Stimulated activated CD4-positive, alpha-beta T cell treated with anti-CD3 and anti-CD28 coated beads, Interleukin-12 subunit alpha, Interleukin-12 subunit beta, amount 100 ng/mL, for 4 hours (primary cell): ENCODE measurements at places on chromosomes 7 and 10.

DNA sequence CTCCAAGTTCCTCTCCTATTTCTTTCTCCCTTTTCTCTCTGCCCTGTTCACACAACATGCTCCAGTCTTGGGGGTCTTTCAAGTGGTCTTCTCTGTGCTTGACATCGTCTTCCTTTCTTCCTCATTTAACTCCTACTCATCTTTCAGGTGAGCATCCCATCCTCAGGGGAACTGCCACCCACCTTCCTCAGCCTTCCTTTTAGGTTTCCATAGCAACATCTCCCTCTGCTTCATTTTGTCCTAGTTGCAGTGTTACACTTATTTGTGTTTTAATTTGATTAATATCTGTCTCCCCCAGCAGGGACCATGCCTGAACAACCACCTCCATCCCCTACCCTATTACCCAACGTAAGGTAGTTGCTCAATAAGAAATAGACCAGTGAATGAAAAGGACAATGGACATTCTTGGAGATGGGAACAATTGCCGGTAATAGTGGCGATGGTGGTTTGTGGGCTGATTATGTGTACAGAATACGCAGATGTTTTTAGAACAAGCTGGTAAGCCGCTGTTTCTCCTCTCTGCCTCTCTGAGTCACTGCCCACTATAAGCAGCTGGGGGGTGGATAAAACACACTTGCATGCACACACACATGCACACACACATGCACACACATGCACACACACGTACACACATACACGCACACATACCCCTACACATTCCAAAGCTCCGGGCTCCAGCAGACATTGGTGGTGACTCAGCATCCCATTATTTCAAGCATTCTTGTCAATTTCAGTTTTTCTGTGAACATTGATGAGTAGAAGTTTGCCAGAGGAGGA is 251.6 kb downstream of the GATA3 start:
- DNase-seq: no peak

DNA sequence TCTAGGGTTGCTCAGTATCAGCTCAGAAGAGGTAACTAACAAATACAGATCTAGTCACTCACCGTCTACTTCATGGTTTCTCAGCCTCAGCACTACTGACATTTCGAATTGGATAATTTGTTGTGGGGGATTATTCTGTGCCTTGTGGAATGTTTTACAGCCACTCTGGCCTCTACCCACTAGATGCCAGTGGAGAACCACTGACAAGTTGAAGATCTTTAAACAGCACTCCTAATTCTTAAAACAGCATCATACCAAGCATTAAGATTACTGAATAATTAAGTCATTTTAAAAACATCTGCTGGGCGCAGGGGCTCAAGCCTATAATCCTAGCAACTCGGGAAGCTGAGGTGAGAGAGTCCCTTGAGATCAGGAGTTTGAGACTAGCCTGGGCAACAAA is 82.6 kb downstream of the UPF2 start:
- no peak for DNase-seq

- DNase-seq: peak; percentile 22
These were observed 32.4 kb upstream of the CCDC7 start for GRCh38 chr10:32413513-32413912.

DNA sequence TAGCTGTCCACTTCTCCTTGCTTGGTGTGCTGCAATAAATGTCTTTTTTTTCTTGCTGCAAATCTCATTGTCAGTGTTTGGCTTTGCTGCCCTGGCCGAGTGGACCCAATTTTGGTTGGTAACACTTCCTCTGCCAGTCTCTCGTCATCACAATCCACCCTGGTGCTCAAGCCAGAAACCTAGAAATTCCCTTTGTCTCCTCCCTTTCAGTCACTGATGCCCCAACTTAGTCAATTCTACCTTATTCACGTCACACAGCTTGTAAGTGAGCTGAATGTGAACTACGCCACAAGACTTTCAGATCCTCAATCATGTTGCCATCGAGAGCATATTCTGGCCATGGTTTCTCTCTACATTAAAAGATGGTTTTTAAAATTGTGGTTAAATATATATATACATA is 13.0 kb upstream of the FRA10AC1 start:
- no peak for DNase-seq

DNA sequence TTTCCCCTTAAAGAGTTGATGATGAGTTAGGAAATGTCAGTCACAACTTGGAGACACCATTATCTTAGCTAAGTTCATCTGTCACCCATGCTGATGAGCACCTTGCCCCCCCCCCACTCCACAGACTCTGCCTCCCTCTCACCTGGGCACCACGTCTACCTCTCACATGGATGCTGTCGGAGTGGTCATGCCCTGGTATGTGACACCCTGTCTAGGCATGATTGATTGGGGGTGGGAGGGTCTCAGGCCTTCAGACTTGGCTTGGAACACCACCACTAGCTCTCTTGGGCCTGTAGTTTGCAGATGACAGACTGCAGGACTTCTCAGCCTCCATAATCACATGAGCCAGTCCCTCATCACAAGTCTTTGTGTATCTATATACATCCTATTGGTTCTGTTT is 78.0 kb downstream of the WDR37 start:
- DNase-seq: no peak

GRCh38 chr7:28104041-28104541 is 76.5 kb downstream of the JAZF1 start:
- no peak for DNase-seq

DNA sequence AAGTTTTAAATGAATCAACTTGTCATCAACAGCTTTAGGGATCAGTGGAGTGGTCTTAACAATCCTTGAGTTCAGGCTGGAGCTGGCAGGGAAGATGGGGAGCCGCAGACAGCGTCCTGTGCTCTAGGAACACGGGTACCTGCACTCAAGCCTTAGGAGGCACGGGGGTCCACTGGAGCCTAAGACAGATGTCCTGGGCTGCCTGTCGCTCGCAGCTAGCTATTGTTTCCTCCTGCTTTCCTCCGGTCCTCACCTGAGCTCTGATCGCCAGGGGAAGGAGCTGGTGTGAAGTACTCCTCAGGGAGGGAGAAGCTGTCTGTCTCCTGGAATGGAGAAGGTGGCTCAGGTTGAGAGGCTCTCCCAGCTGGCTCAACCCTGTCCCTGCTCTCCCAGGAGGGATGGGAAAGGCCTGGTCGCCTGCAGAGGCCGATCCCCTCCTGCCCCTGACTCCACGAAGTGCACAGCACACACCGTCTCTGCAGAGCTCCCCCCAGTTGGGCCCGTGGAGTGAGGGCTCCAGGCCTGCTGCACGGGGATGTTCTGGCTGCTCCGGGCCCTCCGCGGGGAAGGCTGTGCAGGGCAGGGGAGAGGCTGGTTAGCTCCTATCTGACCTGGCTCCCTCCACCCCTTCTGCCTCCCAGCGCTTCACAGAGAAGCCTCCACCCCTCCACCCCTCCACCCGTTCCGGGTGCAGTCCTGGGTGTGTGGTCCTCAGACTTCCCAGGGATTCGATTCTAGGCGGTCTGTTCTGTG is 14.5 kb upstream of the PYROXD2 start:
- DNase-seq: no peak

DNA sequence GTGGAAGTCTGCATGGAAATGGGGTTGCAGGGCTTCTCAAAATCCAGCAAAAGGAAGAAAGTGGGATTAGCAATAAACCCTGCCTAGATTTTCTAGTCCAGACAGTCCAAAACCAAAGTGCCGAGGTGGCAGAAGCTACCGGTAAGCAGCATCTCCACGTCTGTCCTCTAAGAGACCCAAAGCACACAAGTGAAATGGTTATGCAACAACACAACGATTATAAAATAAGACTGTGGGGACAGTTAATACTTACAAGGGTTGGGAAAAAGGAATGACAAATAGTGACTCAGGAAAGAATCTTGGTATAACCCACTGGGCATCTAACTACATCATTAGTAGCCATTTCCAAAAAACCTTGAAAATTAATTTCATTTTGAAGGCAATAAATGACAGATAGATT is 24.7 kb downstream of the CREB3L2 start:
- no peak for DNase-seq

GRCh38 chr7:92835851-92836488 is 403 bp downstream of the CDK6 start:
- DNase-seq: peak; percentile 46

DNA sequence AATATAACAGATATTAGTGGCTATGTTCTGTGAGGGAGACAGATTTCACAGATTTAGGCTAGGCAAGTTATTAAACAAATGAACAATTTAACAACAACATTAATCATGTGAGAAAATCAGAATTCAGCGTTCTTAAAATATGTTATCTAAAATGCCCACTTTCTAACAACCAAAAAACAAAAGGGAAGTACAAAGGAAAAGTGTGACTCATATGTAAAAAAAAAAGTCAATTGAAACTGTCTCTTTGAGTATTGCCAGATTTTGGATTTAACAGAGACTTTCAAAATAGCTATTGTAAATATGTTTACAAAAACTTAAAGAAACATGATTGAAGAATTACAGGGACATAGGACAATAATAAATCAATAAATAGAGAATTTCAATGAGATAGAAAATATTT is 34.8 kb upstream of the ARHGAP22 start:
- no peak for DNase-seq

GRCh38 chr10:15201589-15202300 is 33.3 kb upstream of the NMT2 start:
- DNase-seq: no peak

DNA sequence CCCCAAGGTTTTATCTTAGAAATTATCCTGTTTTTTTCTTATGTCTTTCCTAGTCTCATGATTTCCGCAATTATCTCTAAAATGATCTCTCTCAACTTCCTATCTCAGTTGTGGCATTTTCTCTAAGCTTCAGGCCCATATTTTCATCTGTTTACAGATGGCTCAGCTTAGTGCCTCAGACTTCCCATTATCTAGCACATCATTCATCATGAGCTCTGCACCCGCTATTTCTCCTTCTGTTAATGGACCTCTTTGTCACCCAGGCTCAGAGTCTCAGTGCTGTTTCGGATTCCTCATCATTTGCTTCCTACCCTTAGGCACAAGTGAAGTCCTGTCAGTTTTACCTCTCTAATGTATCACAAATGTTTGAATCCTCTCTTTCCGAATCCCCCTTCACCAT is 84.1 kb downstream of the BMPR1A start:
- DNase-seq: no peak

DNA sequence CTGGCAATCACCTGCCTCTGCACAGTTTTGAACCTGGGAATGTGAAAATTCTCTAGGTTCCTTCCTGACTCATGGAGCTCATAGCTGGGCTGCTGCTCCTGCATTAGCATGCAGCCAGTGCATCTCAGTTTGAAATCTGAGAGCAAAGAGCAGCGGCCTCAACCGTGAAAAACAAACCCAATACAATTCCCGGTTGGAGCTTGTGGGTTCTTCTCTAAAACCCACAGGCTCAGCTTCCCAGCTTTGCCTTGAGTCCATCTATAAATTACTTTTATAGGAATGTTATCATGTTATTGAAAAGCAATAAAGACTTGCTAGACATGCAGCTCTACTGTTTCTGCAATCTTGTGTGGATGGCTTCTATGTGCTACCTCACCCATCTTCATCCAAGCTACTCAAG is 191.7 kb downstream of the CXCL12 start:
- DNase-seq: no peak

DNA sequence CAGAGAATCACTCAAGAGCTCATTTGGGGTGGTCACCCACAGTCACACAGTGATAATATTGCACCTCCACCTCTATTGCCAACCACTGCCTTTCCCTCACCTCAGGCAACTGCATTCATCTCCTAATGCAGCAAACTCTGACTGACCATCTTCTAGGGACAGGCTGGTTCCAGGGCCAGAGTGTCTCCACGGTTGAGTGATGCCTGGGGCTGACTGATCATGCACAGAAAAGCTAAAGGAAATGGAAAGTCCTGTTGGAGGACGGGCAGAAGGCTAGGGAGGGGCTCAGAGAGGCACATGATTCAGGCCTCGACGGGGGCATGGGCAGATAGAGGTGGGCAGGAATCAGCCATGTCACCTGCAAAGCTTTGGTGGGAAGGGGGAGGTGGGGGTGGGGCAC is 127.1 kb upstream of the TNS3 start:
- DNase-seq: no peak

- DNase-seq: no peak
These were observed 1.0 kb upstream of the AVPI1 start for GRCh38 chr10:97687785-97688781.

GRCh38 chr10:120632047-120632446 is 175.0 kb downstream of the PLPP4 start:
- DNase-seq: no peak

GRCh38 chr7:134554417-134554966 is 5.6 kb downstream of the AKR1B15 start:
- no peak for DNase-seq

- no peak for DNase-seq
These were observed 232.2 kb upstream of the TEX47 start for GRCh38 chr7:89027781-89028180.

- DNase-seq: no peak
These were observed 24.9 kb downstream of the CALML3 start for GRCh38 chr10:5549462-5550249.

- DNase-seq: no peak
These were observed 67.2 kb downstream of the CREB5 start for GRCh38 chr7:28479507-28479947.

- DNase-seq: no peak
These were observed 42.6 kb upstream of the RAPGEF5 start for GRCh38 chr7:22399546-22399945.

GRCh38 chr7:33789871-33790630 is 115.3 kb upstream of the BMPER start:
- DNase-seq: no peak

- no peak for DNase-seq
These were observed 500.9 kb upstream of the ZMIZ1 start for GRCh38 chr10:78567680-78568455.

DNA sequence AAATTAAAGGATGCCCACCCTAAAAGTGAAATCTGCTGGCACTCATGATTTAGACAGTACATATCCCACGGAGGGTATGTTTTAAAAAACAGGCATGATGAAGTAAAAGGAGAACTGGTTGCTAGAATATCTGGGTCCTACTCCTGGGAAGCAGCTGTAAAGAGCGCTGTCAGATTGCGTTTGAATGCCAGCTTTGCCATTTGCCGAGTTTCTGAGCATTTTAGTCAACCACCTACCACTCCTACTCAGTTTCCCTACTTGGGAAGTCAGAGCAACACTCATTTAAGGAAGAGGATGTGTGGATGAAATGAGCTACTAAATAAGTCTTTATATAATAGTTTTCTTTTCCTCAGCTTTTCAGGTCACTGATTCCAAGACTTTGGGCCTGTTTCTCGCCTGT is 1.1 kb upstream of the UMAD1 start:
- DNase-seq: no peak

DNA sequence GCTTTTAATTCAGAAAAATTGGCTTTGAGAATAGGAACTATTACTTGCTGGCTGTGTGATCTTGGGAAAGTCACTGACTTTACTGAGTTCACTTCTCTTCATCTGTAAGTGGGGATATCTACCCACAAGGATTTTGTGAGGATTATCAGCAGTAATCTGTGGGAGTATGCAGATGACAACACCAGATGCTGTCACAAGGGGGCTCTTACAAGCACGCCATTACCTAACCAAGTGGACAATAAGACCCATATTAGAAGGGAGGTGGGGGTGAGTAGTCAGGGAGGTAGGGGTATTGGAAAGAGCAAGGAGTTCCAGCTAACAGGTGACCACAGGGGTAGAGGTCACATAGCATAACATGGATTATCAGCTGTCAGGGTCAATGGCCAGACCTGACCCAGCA is 569.4 kb downstream of the SUGCT start:
- no peak for DNase-seq

- no peak for DNase-seq
These were observed 625.4 kb upstream of the POM121L12 start for GRCh38 chr7:52410032-52410431.

GRCh38 chr7:25246306-25246705 is 18.0 kb upstream of the NPVF start:
- no peak for DNase-seq

- no peak for DNase-seq
These were observed 146.8 kb downstream of the PKD1L1 start for GRCh38 chr7:47801423-47801822.
